Stimulated activated CD8-positive, alpha-beta memory T cell treated with anti-CD3 and anti-CD28 coated beads, Interleukin-2, amount 100 ng/mL, for 48 hours (primary cell): ENCODE measurements at places on chromosomes 12 and 14.

DNA sequence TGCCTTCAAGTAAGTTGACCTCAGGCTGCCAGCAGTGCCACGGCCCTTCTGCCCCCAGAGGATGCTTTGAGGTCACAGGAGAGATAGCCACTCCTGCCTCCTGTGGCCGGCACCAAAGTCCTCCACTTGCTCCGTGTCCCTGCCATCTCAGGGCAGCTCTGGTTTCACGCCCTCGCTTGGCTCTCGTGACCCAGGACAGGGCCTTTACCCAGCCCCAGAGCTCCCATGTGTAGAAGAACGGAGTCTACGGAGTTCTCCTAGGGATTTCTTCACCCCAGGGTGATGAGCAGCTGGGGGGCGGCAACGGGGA, 178.1 kb downstream of the ADGRD1 start:
- no peak for DNase-seq

DNA sequence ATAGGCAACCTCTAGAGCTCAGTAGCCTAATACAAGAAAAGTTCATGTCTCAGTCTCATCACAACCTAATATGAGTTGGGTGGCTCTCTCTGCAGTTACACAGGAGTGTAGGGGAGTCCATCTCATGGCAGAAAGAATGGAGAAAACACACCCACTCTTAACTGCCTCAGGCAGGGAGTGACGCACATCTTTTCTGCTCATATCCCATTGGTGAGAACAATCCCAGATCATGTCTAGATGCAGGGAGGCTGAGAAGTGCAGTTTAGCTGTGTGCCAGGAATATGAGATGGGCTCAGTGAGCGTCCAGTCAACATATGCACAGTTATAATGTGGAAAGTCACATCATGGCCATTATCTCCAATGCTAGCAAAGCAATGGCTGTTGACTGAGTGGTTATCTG, 59.3 kb upstream of the KCNA5 start:
- DNase-seq: no peak

DNA sequence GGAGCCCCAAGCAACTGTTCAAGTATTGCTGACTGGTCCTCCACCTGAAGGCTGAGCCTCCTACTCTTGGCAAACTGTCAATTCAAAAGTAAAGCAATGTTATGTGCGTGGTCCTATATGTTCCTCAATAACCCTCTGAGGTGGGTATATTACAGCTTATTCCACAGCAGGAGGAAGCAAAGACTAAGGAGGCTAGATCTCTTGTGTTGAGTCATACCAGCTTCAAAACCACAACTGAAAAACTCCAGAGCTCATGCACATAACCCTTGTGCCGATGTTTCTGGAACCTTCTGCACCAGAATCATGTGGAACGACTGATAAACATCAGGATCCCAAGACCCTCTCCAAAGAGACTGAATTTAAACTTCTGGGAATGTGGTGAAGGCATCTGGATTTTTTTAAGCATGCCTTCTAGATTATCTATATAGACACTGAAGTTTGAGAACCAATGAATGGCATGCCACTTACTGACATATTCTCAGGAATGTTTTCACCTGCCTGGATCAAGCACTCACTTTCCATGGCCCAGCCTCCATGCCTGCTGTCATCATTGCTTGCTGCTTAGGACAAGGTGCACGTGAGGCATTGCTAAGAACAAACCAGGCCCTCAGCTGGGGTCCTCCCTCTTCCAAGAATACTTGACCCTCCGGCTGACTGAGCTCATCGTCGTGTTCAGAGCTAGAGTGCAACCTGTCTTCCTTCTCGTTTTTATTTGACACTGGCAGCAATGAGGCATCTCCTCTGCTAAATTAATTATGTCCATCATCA, 194.7 kb downstream of the BCL11B start:
- no peak for DNase-seq

DNA sequence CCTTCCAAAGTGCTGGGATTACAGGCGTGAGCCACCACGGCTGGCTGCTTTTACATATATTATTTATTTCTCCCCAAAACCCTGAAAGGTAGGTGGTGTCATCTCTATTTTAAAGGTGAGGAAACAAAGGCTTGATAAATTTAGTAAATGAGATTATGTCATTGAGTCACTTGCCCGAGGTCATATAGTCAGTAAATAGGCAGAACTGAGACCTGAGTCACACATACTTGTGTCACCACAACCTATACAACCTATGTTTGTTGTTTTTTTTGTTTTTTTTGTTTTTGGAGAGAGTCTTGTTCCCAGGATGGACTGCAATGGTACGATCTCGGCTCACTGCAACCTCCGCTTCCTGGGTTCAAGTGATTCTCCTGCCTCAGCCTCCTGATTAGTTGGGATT, 12.8 kb downstream of the TSFM start:
- DNase-seq: no peak

DNA sequence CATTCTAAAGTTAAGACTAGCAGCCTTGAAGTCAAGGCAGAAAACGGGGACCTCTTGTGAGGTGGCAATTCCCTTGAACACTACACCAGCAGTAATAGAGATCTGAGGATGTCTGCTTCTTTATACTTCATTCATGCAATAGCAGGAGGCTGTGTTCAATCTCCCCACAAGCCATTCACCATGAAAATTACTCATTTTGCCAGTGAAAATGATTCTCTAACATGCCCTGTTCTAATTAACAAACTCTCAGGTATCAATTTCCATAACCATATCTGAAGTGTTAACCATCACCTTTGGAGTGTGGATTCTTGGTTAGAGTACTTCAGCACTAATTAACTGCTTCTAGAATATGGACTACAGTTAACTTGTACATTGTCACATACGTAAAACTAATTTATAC, 3.4 kb upstream of the GLIPR1 start:
- no peak for DNase-seq

DNA sequence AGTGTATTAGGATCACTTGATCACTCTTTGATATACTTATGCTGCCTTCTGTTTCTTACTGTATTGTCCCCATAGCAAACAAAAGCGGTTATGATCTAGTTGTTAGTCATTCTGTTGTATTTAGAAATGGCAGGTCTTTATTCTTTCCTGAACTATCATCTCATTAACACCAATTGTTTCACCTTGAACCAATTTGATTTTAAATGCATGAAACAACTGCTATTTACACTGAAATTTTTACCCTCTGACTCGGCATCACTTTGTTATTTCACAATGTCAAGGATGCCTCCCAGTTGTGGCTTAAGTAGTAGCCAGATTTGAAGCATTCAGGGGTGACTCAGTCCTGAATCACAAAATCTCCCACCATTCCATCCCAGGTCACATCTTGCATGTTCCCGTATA, 303.5 kb downstream of the EGLN3 start:
- DNase-seq: no peak

GRCh38 chr14:55582746-55583145, 2.7 kb downstream of the KTN1 start:
- DNase-seq: no peak

GRCh38 chr14:98236314-98236713, 1035.7 kb downstream of the BCL11B start:
- DNase-seq: no peak

DNA sequence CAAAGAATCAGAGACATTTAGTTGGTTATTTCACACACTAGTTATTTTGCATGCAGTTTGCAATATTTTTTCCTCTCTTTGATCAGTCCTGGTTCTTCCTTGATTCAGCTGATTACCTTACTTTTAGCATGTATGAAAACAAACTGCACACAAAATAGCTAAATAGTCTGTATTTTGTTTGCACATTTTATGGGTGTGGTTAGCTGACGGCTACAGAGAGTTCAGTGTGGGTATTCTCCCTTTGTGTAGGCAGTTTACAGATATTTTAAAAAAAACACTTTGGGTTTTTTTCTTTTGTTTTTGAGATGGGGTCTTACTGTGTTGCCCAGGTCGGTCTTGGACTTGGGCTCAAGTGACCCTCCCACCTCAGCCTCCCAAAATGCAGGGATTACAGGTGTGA, 28.5 kb downstream of the TOGARAM1 start:
- DNase-seq: no peak

GRCh38 chr14:69493038-69493437, 8.5 kb downstream of the PLEKHD1 start:
- DNase-seq: no peak

- DNase-seq: no peak
Measured at GRCh38 chr12:46884362-46884761, 58.6 kb upstream of the SLC38A4 start.

DNA sequence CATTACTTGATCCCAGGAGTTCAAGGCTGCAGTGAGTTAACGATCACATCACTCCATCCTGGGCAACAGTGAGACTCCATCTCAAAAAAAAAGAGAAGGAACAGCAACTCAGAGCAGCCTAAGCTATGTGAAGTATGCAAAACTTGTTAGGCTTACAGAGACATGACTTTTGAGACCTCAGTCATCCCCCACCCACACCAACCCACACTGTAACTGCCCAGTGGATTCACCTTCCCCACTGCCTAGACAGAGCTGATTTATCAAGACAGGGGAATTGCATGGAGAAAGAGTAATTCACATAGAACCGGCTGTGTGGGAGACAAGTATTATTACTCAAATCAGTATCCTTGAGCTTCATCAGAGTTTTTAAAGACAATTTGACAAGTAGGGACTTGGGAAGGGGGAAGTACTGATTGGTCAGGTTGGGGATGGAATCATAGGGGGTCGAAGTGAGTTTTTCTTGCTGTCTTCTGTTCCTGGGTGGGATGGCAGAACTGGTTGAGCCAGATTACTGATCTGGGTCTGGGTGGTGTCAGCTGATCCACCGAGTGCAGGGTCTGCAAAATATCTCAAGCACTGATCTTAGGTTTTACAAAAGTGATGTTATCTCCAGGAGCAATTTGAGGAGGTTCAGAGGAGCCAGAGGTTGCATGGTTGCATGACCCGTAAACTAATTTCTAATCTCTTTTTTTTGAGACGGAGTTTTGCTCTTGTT, 6.2 kb upstream of the WDR89 start:
- no peak for DNase-seq

DNA sequence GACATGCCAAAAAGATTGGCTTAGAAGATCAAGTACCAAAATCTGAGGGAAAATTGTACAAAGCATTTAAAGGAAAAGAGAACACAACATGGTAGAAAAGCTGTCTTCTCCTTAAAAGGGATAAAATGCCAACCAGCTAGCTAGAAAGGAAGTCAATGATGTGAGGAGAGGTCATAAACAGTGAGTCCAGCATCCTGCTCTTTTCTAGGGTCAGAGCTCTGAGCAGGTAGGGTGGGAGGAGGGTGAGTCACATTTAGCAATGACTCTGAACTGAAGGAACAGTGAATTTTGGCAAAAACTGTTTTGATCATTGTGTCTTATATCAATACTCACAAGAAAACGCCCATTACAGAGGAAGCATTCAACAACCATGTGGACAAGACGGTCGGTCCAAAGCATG, 322.3 kb downstream of the DAD1 start:
- no peak for DNase-seq
